ENCODE measurements at places on chromosomes 2 and 18.

DNA sequence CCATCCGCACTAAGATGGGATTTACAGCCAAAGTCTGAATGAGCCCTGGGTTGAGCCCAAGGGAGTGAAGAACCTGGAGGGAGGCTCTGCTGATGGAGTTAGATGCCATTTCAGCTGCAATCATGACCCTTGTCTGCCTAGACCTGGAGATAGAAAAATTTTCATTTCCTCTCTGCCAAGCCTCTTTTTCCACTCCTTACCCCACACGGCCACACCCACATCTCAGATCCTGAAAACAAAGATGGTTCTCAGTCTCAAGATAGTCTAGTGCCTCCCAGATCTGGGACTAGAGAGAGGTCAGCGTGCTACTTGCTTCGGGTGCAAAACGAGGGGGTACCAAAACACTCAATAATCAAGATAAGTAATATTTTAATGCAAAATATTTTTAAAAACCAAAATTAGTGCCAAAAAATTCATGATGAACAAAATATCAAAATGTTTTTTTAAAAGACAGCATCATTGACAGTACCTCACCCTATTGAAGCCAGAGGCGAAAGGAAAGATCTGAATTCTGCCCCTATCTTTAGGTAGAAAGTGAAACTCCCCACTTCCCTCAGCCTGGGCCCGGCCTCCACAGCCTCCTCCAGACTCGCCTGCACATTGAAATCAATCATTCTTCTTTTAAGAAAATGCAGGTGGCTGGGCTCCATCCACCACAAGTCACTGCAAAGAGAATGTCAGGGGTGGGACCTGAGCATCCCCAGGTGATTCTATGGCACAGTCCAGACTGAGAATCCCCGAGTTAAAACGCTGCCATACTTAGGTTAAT, 57.8 kb upstream of the GPR45 start:
- DNase-seq = no peak

DNA sequence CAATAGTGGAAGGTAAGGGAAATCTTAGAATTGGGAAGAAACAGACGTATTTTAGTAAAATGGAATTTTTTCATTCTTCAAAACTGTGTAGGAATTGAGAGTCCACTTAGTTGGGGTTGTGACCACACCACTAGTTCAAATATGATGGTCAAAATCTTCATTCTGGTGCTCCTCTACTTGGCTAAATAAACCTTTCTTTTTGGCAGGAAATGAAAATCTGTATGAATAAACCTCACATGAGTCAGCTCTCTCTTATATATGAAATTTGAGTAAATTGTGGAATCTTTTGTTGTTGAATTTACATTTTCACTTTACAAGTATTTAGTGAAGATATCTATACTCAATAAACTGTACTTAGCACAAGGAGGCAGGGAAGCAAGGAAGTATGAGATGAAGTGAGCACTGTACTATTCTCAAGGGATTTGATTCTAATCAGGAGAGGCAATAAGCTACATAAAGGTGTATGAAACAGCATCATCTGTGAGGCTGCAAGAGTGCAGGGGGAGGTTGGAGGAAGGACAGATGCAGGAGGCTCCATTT, 20.5 kb downstream of the IL18R1 start:
- no peak for DNase-seq

DNA sequence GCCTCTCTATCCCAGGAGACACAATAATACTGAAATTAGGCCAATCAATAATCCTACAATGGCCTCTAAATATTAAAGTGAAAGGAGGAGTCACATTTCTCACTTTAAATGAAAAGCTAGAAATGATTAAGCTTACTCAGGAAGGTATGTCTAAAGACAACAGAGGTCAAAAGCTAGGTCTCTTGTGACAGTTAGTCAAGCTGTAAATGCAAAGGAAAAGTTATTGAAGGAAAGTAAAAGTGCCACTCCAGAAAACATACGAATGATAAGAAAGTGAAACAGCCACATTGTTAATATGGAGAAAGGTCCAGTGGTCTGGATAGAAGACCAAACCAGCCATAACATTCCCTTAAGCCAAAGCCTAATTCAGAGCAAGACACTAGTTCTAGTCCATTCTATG, 9.5 kb downstream of the SESTD1 start:
- no peak for DNase-seq

DNA sequence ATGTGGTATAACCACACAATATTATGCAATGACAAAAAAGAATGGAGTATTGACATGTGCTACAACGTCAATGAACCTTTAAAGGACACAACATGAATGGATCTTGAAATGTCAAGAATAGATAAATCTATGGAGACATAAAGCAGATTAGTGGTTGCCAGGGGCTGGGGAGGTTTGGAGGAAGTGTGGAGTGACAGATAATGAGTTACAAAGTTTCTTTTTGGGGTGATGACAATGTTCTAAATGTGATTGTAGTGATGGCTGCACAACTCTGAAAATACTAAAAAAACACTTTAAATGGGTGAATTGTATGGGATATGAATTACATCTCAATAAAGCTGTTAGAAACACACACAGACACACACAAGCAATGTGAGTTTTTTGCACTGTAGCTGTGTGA, 37.4 kb upstream of the C1D start:
- no peak for DNase-seq

- DNase-seq = no peak
Observed at GRCh38 chr2:30078521-30078920, 68.3 kb upstream of the YPEL5 start.

DNA sequence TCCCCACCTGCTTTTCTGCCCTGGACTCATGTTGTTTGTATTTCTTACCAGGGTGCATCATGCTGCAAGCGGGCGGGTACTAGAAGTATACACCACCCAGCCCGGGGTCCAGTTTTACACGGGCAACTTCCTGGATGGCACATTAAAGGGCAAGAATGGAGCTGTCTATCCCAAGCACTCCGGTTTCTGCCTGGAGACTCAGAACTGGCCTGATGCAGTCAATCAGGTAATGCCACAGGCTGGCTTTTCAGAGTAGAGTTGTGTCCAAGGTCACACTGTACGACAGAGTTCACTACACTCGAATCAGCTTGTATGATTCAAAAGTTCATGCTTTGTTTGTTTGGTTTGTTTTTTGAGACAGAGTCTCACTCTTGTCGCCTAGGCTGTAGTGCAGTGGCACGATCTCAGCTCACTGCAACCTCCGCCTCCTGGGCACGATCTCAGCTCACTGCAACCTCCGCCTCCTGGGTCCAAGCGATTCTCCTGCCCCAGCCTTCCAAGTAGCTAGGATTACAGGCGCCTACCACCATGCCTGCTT, 19.4 kb downstream of the SRSF7 start:
- DNase-seq = no peak

- DNase-seq = no peak
Observed at GRCh38 chr2:5851410-5851809, 159.2 kb downstream of the SOX11 start.

GRCh38 chr2:234427081-234428061, 69.5 kb downstream of the ARL4C start:
- DNase-seq = no peak

Measured in activated naive CD4-positive, alpha-beta T cell (primary cell).